ENCODE measurements at places on chromosomes 1 and 21.
A peak's percentile ranks its signal among the peaks of the same experiment; 100 is the strongest.

- DNase-seq = no peak
Observed at GRCh38 chr1:32868085-32868484, 2.6 kb downstream of the FNDC5 start.

DNA sequence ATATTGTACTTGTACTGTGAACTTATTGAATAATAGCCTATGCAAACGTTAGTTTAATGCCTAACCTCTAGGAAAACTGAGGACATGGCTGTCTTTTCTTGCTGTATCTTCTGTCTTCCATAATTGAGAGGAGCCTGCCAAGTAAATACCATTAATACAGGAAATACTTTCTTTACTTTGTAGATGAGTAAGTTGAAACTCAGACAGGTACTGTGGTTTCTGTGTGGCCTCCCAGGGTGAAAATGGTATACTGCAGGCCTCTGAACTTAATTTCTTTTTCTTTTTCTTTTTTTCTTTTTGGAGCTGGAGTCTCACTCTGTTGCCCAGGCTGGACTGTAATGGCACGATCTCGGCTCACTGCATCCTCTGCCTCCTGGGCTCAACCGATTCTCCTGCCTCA, 208.8 kb upstream of the ADGRL4 start:
- DNase-seq = no peak

GRCh38 chr1:230201445-230201844, 134.4 kb downstream of the GALNT2 start:
- DNase-seq = no peak

DNA sequence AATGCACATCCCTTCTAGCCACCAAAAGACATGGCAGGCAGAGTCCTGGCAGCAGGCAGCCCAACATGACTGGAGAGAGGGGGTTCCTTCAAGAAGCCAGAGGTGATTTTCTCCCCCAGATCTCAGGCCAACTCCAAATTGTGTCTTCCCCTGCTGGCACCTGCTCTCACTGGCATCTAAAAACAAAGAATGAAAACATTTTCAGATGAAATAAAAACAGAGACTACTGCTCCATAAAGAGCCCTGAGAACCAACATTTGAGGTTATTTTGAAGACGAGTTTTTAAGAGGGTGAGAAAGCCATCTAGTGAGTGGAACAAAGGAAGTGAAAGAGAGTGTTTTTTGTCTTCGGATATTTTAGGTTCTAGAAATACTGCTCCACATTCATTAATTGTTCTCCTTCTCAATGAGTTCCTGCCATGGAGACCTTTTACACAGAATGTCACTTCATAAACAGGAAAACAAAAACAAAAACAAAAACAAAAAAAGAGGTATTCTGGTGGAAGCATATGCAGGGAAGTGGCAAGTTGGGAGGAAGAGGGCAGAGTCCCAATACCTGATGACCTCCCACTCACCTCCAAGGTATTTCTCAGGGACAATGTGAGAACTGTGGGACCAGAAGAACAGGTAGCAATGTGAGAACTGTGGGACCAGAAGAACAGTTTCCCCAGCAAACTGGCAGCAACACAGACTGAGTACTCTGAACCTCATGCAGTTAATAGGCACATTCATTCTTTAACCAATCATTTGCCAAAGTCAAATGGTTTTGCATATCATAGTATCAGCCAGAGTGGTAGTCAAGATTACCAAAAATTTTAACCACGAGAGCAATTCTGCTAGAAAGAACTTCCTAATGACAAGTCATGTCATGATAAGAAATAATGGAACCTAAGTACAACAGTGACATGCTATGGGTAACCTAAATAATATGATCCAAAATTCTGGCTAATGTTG, 50.0 kb downstream of the KIAA0319L start:
- no peak for DNase-seq

- peak; percentile 92 for DNase-seq
Observed at GRCh38 chr1:67674260-67675011, 10.6 kb upstream of the GADD45A start.

- DNase-seq = no peak
Observed at GRCh38 chr1:225143001-225143400, 213.5 kb downstream of the DNAH14 start.

DNA sequence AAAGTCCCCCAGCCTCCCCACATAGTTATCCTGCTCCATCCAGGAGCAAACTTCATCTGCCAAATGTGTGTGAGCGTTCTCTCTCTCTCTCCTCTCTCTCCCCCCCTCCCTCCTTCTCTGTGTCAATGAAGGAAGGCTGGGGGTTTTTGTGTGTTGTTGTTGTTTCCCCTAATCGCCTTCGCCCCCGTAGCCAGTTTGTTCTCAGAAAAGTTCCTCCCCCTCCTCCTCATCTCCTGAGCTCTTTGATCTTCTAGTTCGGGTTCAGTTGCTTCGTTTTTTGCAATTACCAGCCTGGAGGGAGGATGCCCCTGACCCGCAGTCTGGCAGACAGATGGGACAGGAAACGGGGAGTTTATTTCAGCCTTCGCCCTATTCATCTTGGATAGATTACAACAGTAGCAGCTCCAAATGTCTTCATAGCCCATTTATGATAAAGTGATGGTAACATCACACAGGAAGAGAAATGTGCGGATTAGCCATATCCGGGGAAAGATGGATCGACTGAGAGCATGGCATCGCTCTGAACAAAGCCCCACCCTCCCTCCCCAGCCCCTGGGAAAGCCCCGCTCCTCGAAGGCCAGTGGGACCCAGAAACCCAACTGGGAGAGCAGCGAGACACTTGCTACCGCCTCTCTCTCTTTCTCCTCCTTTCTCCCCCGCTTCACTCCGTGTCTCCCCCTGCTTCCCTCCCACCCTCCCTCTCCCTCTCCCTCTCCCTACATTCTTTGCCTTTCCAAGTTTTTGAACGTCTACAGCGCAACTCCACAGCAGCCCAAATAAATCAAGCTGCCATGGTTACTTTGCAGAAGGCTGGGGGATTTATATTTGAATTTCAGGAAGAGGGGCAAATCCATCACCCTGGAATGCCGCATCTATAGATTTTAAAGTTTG, 139.7 kb upstream of the ARHGEF16 start:
- no peak for DNase-seq

GRCh38 chr1:100188617-100189016, 10.6 kb upstream of the LRRC39 start:
- DNase-seq = peak; percentile 64

- DNase-seq = no peak
Observed at GRCh38 chr1:54016343-54017282, 1.4 kb downstream of the LDLRAD1 start.

- DNase-seq = no peak
Observed at GRCh38 chr1:234326497-234327366, 46.5 kb upstream of the COA6 start.

DNA sequence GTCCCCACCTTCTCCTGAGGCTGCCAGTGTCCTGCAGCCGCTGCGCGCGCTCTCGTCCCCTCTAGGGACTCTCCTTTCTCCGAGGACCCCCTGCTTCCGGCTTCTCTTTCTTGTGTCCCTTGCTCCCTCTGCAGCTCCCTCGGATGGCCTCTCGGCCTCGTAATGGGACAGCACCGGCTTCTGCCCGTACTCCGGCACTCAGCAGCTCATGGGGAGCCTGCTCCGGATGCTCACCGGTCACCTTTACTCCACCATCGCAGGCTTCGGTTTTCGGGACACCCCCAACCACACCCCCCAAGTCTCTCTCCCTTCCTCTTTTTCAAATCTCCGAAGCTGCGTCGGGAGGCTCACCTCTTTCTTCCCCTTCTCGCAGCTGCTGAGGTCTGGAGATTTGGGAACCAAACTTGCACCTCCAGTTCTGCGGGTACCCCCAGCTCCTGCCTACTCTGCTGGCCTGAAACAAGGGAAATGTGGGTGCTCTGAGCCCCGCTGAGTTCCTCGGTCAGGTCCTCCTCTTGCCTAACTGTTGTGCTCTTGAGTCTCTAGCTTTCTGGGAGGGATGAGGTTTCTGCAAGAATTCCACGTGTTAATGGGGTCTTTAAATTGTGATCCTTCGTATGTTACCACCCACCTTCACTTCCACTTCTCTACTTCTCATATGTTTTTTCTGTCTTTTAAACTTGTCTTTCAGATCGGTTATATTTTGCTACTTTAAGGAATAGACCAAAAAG, 930 bp downstream of the CDC14A start:
- DNase-seq = no peak

DNA sequence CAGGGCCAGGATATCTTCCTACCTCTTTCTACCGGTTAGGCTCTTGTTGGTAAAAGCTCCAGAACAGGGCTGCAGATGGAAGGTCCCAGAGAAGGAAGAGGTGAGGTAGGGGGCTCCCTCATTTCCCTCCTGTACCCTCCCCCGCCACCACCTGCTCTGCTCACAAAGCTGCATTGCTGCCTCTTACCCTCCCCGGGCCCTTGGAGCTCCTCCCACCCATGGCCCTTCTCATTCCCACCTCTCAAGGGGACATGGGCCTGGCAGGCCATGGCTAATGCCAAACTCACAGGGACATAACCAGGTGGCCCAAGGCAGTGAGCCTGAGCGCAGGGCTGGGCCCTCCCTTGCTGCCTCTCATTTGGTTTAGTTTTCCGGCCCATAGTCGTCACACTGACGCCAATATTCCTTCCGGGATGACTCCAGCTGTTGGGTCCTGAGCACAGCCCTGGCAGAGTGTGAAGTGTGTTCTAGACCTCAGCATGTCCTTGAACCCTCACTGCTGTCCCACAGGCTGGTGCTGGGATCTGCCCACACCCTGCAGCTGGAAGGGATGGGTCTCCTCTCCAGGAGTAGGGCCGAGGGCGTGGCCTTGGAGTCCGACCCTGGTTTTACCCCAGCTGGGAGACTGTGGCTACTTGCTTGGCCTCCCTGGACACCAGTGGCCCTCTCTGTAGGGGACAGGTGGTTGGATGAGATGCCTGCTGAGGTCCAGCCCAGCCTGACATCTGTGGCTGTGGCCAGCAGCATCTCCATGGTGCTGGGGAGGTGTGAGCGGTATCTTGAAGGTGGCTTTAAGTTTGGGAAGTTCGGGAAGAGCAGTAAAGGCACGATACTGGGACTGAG, 104.6 kb downstream of the ARHGEF10L start:
- no peak for DNase-seq

DNA sequence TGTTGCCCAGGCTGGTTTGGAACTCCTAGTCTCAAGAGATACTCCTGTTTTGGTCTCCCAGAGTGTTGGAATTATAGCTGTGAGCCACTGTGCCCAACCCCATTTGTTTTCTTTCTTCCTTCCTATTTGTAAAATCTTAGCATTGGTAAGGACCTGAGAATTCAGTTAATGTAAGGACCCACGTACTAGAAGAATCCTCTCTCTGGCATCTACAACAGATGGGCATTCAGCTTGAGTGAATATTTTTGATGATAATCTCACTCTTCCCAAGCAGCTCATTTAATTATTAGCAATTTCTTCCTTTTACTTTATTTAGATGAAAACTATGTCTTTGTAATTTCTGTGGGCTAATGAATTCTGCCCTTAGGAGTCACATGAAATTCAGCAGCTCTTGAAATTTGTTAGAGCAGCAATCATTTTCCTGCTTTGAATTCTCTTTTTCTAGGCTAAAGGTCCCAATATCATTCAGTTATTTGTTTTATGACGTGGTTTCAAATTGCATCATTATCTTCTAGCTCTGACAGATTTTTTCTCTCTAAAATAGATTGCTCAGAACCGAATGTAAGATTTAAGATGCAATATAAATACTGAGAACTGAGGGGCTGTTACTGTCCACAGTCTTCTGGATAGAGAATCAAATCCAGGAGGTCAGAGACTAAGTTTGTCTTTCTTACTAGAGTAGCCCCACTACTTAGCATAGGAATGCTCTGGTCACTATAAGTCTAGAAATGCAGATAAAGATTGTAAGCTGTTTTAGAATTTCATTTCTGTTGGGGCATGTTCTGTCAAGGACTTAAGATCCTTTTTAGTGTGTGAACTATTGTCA, 59.4 kb downstream of the EPB41 start:
- DNase-seq = peak; percentile 15

- no peak for DNase-seq
Observed at GRCh38 chr1:225737161-225737560, 40.5 kb upstream of the SRP9 start.

GRCh38 chr21:44297525-44298290, 2.1 kb upstream of the PFKL start:
- DNase-seq = peak; percentile 51

DNA sequence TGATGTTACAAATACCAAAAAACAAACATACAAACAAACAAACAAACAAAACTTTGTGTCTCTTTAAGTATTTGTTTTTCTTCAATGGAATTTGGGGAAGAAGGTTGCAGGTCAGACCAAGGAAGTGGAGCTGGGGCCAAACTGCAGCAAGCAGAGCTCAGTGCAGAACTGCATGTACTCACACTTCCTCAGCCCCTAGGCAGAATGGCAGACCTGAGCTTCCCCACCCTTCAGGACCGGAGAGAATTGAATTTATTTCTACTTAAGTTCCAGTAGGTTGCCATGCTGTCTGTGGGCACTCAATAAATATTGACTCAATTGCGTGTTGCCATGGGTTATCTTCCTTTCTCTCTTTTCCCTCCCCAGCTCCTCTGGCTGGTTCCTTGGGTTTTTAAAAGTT, 173.6 kb downstream of the PTGER3 start:
- no peak for DNase-seq

- DNase-seq = peak; percentile 33
Observed at GRCh38 chr1:204384636-204385352, 25.1 kb upstream of the PLEKHA6 start.

DNA sequence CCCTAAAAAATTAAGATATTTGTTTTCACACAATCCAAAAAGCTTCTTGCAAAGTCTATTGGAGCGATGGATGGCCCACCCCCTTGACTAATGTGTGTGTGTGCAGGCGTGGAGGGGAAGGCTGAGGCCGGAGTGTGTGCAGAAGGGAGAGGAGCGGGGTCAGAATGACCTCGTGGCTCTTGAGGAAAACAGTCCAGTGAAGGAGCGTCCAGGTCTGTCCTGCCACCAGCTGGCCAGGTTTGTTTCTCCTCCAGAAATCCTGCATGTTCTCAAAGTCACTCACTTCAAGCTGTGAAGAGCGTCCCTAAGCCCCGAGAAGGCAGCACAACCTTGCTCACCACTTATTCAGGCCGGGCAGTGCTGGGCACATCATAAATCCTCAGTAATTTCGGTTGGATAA, 69.5 kb upstream of the SSX2IP start:
- DNase-seq = no peak

GRCh38 chr1:150299716-150300115, 6.1 kb downstream of the MRPS21 start:
- no peak for DNase-seq

GRCh38 chr1:42343049-42343448, 8.0 kb upstream of the FOXJ3 start:
- no peak for DNase-seq

GRCh38 chr1:165367375-165367993, 11.0 kb upstream of the LMX1A start:
- no peak for DNase-seq

DNA sequence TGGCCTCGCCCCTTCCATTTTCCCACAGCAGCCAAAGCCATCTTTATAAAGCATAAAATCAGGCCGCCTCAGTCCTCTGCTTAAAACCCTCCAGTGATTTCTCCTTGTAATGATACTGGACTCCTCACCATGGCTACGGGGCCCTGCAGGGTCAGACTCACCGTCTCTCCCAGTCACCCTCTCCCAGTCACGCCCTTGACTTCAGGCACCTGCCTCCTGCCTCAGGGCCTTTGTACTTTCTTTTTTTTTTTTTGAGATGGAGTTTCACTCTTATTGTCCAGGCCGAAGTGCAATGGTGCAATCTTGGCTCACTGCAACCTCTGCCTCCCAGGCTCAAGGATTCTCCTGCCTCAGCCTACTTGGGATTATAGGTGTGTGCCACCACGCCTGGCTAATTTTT, 47.8 kb downstream of the PIK3CD start:
- no peak for DNase-seq
